Spleen (tissue), 13 donors: ENCODE measurements at places on chromosomes 2 and 18.

DNA sequence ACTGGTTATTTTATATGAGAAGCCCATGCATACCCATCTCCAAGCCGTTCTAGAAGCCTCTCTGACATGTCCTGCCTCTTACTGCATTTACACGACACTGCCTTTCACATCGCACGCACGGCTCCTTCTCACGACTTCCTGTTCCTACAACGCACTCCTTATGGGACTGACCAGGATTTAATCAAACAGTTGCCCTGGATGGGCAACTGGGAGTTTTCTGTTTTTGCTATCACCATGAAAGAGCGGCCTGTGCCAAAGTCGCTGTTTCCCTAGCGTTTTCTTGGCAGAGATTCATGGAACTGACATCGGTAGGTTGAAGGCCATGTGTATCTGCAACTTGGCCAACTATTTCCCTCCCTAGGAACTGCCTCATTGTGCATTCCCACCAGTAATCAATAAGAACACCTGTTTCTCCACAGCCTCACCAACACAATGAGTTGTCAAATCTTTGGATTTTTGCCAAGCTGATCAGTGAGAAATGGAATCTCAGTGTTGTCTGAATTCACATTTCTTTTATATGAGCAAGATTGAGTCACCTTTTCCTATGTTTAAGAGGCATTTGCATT is 97.2 kb upstream of the OTOS start:
- H3K4me1 ChIP-seq: peaks cover 12% of the 10 kb centered on the region
- H3K27me3 ChIP-seq: no peaks in the 10 kb centered on the region
- peak overlapping the region; percentile 61 for H3K27ac ChIP-seq
- no peaks in the 10 kb centered on the region for H3K36me3 ChIP-seq
- H3K4me3 ChIP-seq: no peak overlapping the region

DNA sequence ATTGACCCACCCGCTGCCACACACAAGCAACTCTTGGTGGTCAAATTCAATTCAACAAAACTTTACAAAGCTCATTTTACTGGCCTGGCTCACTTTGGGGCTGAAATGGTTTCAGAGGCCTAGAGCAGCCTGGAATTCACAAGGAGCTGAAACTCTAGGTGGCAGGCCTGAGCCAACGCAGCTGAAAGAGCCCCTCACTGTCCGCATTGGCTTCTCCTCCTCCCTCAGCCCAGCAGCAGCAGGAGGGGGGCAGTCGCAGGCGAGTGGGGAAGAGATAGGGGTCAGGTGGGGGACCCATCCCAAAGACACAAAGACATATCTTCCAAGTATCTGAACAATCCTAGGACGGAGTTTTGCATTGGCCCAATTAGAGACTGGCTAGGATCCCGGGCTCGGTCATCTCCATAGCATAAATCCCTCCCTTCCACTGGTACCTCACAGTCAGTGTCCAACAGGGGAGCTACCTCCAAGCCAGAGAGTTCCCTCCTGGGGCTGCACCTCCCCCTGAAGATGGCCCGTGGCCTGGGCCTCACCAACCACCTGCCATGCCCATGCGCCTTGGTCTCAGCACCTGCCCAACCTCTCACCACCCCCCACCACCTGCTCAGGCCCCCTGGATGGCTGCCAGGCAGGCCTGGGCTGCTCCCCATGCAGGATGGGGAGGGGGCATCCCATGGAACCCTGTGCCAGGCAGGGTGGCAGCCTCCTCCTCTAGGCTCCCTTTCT is 113.4 kb downstream of the ZBTB7C start:
- H3K4me1 ChIP-seq: peaks cover 30% of the 10 kb centered on the region
- H3K4me3 ChIP-seq: no peak overlapping the region
- no peaks in the 10 kb centered on the region for H3K36me3 ChIP-seq
- H3K27ac ChIP-seq: no peak overlapping the region
- peak; percentile 62 for DNase-seq

DNA sequence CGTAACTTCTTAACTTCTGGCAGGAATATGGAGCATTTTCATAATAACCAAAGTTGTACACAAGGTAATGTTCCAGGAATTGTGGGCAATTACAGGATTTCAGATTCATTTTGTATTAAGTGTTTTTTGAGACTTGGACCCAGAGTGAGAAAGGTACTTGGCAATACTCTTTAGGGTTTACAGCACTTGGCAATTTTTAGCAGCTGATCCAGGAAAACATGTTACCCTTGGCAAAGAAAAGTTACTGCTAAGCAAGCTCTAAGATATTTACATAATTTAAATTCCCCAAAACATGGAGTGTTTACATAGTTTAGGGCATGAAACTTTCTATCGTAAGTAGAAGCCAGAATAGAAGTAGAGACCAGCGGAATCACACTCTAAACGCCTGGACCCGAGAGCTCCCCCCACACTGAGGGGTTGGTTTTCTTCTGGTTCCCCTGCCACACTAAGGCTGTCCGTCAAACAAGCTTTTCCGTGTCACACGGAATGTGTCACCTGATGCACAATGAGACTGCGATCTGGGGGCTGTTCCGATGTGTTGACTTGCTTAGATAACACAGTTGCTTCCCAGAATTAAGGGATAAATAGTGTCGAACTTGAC is 177.1 kb downstream of the PTGR3 start:
- DNase-seq: no peak
- no peak overlapping the region for H3K27ac ChIP-seq
- no peak overlapping the region for H3K4me3 ChIP-seq
- H3K27me3 ChIP-seq: no peaks in the 10 kb centered on the region
- H3K4me1 ChIP-seq: no peaks in the 10 kb centered on the region
- H3K36me3 ChIP-seq: no peaks in the 10 kb centered on the region

DNA sequence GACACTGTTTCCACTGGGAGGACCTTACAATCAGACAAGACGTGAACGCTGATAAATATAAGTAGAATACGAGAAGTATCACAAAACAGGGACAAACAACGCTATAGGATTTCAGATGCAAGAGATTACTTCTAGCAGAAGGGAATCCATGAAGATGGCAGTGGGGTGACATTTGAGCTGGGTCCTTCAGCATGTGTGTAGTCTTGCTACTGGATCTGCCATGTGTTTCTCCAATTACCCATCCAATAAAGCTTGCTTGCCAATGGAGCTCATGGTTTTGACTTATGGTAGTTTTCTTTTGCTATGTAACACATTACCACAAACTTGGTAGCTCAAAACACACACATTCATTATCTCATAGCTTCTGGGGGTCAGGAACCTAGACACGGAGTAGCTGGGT is 32.8 kb upstream of the LGALSL start:
- H3K27ac ChIP-seq: no peak overlapping the region
- no peak for DNase-seq
- H3K4me3 ChIP-seq: no peak overlapping the region
- no peaks in the 10 kb centered on the region for H3K4me1 ChIP-seq

DNA sequence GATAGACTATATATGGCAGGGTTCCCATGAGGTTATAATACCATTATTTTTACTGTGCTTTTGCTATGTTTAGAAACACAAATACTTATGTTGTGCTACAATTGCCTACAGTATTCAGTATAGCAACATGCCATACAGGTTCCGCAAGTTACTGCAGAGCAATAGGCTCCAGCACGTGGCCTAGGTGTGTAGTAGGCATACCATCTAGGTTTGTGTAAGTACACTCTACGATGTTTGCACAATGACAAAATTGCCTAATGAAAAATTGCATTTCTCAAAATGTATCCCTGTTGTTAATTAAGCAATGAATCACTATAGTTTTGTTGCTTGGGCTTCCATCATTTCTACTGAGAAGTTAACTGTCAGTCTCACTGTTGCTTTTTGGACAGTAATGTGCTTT is 9.8 kb downstream of the CD302 start:
- H3K27me3 ChIP-seq: no peaks in the 10 kb centered on the region
- no peaks in the 10 kb centered on the region for H3K36me3 ChIP-seq
- no peak for DNase-seq
- no peak overlapping the region for H3K27ac ChIP-seq
- peaks cover 68% of the 10 kb centered on the region for H3K4me1 ChIP-seq
- no peak overlapping the region for H3K4me3 ChIP-seq

GRCh38 chr2:134119117-134119712 is 134.7 kb upstream of the MGAT5 start:
- peaks cover 39% of the 10 kb centered on the region for H3K4me1 ChIP-seq
- peak overlapping the region; percentile 90 for H3K27ac ChIP-seq
- H3K36me3 ChIP-seq: no peaks in the 10 kb centered on the region
- no peak for DNase-seq

DNA sequence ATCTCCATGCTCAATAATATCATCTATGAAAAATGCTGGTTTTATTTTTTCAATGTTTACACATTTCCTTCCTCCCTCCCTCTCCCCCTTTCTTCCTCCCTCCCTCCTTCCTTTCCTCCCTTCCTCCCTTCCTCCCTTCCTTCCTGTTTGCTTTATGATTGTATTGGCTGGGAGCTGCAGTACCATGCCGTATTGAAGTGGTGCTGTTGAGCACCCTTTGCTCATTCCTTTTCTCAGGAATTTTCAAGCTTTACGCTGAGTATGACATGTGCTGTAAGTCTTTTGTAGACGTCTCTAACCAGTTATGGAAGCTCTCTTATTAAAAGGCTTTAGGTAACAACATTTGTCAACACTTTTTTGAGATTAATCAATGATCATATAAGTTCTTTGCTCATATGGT is 100.4 kb downstream of the SNTG2 start:
- no peak overlapping the region for H3K4me3 ChIP-seq
- no peak overlapping the region for H3K27ac ChIP-seq
- no peaks in the 10 kb centered on the region for H3K27me3 ChIP-seq

GRCh38 chr2:858646-859045 is 92.0 kb upstream of the SNTG2 start:
- no peaks in the 10 kb centered on the region for H3K4me1 ChIP-seq
- no peak overlapping the region for H3K4me3 ChIP-seq
- DNase-seq: no peak
- no peak overlapping the region for H3K27ac ChIP-seq

- H3K4me3 ChIP-seq: no peak overlapping the region
- no peak for DNase-seq
- H3K36me3 ChIP-seq: peaks cover 17% of the 10 kb centered on the region
- peaks cover 79% of the 10 kb centered on the region for H3K4me1 ChIP-seq
Observed at GRCh38 chr2:218285604-218286003, 6.7 kb downstream of the TMBIM1 start.

GRCh38 chr2:217079165-217079564 is 219.3 kb upstream of the TNP1 start:
- no peaks in the 10 kb centered on the region for H3K4me1 ChIP-seq
- H3K27me3 ChIP-seq: no peaks in the 10 kb centered on the region
- H3K27ac ChIP-seq: no peak overlapping the region
- H3K4me3 ChIP-seq: no peak overlapping the region
- DNase-seq: no peak
- H3K36me3 ChIP-seq: no peaks in the 10 kb centered on the region

DNA sequence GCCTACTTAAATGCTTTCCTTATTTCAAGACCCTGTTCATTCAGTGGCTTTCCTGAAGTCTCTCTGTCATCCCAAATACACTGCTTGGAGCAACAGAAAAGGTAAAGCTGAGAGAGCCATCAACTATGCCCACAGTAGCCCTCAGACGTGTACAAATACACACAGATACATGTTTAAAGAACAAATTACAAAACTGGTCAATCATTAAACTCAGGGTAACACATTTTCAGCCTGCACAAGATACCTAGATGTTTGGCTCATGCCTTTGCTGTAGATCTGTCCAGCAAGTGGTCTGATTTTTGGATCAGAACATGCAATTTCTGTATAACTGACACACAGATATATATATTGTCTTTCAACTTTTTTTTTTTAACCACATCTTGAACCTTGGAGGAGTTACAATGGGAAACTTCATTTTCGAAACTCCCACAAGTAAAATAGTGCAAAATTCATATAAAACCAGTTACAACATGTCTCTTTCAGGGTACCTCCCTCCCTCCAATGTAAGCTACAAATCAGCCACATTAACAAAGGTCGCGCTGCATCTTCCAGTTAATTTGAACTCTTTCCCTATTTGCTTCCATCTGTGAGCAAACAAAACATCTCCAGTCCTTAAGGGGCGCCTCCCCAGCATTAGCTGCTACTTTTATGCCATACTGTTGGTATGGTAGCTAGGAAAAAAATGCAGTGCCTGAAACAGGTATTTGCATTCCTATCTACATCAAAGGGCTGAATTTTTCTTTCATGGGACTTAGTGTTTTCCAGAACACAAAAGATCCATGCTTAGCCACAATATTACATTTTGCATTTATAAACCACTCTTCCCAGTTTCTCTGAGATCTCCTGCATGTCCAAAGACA is 311.9 kb downstream of the NRXN1 start:
- H3K27ac ChIP-seq: no peak overlapping the region
- no peaks in the 10 kb centered on the region for H3K27me3 ChIP-seq
- no peak overlapping the region for H3K4me3 ChIP-seq
- H3K4me1 ChIP-seq: no peaks in the 10 kb centered on the region
- H3K36me3 ChIP-seq: no peaks in the 10 kb centered on the region

DNA sequence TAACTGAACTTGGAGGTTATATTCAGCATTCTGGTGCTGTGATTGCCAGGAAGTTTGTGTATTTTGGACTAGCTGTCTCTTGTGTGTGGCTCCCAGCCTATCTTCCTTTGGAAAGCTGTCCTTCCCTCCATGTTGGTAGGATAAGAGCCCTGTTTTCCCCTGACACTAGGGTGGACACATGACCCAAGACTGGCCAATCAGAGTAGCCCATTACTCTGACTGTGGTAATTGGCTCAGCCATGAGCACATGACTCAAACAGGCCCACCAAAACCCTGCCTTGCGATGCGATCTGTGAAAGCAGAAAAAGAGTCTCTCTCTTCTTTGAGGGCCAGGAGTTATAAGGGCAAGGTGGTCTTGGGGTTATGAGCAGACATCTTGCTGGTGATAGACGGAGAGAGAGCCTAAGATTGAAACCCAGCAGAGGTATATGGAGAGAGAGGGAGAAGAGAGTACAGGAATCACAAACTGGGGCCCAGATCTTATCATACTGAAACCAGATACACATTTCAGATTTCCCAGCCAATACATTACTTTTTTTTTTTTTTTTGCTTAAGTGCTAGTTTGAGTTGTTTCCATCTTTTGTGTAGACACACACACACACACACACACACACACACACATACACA is 45.3 kb upstream of the SERPINE2 start:
- no peaks in the 10 kb centered on the region for H3K4me1 ChIP-seq
- DNase-seq: no peak
- H3K27me3 ChIP-seq: no peaks in the 10 kb centered on the region
- no peak overlapping the region for H3K27ac ChIP-seq

DNA sequence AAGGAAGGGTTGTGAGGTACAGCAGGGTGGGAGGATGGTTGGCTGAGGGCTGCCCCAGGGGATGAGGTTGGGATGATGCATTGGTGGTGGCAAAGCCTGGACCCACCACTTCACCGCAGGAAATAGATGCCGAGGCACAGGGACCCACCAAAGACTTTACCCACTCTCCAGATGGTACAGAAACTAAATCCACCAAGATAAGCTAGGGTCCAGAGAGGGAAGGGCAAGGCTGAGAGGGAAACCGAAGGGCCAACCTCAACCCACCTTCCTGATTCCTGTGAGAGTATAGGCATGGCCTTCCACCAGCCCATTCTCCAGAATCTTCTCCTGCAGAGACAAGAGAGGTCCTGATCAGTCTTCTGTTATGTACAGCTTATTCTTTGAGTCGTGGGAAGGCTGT is 18.1 kb downstream of the CAPN14 start:
- DNase-seq: no peak
- H3K4me1 ChIP-seq: no peaks in the 10 kb centered on the region
- no peaks in the 10 kb centered on the region for H3K27me3 ChIP-seq
- peaks cover 4% of the 10 kb centered on the region for H3K36me3 ChIP-seq
- no peak overlapping the region for H3K4me3 ChIP-seq
